ENCODE measurements at places on chromosomes 11 and 22.

- DNase-seq: no peak
Measured at GRCh38 chr11:86749376-86749775, 51.0 kb upstream of the PRSS23 start.

GRCh38 chr11:113373981-113374560 lies 13.5 kb upstream of the ANKK1 start:
- no peak for DNase-seq

DNA sequence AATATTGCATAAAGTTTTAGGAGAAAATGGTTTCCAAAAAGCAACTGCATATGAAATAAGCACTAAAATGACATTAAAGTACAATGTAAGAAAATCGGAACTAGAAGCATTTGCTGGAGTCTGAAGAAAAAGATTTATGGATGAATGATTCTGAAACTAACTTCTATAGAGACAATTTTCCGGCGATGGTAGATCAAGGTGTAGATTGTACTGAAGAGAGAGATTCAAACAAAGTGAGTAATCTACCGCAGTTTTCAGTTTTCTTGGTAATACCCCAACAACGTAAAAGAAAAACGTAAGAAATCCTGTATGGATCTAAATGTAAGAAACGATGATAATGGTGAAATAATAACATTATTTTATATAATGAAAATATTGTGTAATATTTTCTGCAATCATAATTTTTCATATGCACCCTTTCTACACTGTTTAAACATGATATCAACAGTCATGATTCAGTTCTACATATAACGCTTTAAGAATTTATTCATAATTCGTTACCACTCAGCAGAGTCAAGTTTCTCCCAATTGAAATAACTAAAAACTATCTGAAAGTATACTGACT lies 1.8 kb upstream of the CDPF1 start:
- no peak for DNase-seq

GRCh38 chr11:79600711-79601110 lies 159.9 kb upstream of the TENM4 start:
- no peak for DNase-seq

GRCh38 chr11:130448416-130449309 lies at the start of gene ADAMTS15:
ADAMTS15 (plus strand) TSS chr11:130448645; CDS start chr11:130448974, 329 bp downstream.
- DNase-seq: no peak

- no peak for DNase-seq
Measured at GRCh38 chr11:40246983-40247382, 1212.5 kb downstream of the LRRC4C start.

All from omental fat pad (tissue), 4 donors.